RKO (cell line): ENCODE measurements at places on chromosomes 6 and 20.

DNA sequence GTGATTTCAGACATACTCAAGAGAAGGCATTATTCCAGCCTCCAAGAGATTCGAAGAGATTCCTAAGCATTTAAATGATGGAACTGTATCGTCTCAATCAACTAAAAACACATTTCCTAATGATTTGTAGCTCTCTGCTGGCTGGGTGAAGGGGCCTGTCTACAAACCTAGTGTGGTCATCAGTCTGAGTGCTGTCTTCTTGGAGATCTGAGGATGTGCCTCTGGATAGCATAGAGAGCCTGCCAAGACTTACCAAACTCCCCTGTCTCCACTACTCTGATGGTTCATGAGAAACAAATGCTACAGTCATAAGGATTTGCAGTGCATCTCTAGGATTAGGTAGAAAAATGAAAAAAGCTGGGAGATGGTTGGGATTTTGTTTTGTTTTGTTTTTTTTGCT lies 176.9 kb upstream of the CITED2 start:
- no peak for DNase-seq

DNA sequence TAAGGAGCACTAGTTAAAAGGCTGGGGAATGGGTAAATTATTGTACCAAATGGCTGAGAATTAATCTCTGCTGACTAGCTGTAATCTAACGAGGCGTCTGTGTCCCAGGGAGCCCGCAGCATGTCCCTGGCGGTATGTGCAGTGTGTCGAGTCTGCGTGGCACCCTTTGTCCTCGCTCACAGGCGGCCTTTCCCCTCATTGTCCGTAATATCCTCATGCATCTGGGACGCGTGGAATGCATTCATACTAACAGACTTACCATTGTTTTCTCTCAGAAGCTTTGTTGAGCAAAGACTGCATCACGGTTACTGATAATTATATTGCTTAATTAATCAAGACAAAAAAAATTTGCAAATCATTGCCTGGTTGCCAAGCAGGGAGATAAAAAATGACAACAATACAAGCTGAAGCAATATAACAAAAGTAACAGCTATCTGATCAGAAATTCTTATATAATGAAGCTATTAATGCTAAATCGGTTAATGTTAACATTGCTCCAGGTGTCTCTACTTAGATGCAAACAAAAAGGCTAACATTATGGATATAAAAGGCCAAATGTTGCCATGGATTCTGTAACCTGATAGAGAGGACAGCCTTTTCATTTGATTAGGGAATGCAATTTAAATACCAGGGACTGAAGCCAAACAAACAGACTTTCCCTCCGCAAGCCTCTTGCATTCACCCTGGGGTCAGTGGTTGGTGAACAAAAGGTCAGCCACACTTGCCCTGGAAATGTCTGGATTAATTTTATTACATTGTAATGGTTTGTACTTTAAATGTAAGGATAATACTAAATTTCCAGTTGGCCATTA lies 124.8 kb downstream of the INSM1 start:
- DNase-seq, result no peak

DNA sequence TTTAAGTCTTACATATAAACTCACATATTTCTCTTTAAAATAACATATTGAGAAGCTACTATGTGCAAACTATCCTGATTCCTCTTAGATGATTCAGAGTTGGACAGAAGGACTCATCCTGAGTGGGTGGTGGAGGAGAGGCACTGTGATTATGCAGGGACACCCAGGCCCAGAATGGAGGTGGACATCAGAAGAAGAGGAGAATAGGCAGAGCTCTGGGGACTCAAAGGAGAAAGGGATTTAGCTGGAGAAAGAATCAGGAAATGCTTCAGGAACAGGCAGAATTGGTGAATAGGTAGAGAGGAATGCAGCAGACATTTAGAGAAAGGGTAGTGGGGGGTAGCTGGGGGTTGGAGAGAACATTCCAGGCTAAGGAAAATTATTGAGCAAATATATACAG lies 17.4 kb downstream of the RCAN2 start:
- DNase-seq, result no peak

DNA sequence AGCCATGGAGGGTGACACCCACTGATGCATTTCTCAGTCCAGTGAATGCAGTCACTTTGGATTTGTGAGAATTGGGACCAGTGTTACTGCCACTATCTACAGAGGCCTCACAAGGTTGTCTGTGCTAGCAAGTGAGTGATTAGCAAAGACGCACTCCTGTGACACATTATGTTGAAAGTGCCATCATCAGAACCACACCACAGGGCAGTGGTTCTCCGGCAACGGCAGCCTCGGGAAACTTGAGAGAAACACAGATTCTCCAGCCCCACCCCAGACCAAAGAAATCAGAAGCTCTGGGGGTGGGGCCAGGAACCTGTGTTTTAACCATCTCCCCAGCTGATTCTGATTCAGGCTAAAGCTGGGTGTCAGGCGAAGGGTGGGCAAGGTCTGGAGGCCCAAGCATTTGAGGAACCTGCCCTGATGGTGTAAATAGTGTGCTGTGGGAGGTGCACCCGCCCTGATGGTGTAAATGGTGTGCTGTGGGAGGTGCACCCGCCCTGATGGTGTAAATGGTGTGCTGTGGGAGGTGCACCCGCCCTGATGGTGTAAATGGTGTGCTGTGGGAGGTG lies 39.9 kb downstream of the TMEM242 start:
- DNase-seq, result no peak

- DNase-seq, result no peak
Observed at GRCh38 chr6:120056085-120056484, 706.5 kb upstream of the MAN1A1 start.

- DNase-seq, result no peak
Observed at GRCh38 chr6:134630508-134631121, 312.7 kb upstream of the SGK1 start.

DNA sequence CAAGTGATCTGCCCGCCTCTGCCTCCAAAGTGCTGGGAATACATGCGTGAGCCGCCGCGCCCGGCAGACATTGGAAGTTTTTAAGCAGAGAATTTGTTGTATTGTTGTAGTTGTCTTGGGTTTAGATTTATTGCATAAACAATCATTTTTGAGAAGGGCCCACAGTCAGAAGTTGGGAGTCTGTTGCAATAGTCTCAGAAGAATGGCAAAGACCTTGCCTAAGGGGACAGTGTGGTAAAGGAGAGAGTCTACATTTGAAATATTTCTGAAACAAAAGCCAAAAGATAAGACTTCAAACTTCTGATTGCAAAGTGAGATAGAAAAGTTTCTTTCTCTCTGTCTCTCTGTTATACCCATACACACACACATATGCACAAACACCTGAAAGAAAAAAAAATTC lies 22.5 kb downstream of the HFE start:
- no peak for DNase-seq

DNA sequence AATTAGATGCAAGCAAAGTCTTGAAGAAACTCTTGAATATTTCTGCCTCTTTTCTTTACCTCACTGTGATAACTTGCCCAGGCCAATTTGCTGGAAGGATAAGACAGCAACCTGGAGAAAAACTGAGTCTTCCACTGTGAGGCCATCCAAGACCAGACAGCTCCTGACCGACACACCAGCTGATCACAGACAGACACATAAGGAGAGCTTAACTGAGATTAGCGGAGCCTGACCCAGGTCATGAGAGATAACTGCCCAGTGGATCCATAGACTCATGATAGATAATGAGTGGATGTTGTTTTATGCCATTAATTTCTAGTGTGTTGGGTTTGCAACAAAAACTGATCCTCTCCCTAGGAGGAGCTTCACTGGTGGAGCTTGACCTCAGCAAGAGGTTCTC lies 64.4 kb upstream of the NOX3 start:
- DNase-seq, result no peak
